ENCODE measurements at places on chromosomes 6 and 20.

DNA sequence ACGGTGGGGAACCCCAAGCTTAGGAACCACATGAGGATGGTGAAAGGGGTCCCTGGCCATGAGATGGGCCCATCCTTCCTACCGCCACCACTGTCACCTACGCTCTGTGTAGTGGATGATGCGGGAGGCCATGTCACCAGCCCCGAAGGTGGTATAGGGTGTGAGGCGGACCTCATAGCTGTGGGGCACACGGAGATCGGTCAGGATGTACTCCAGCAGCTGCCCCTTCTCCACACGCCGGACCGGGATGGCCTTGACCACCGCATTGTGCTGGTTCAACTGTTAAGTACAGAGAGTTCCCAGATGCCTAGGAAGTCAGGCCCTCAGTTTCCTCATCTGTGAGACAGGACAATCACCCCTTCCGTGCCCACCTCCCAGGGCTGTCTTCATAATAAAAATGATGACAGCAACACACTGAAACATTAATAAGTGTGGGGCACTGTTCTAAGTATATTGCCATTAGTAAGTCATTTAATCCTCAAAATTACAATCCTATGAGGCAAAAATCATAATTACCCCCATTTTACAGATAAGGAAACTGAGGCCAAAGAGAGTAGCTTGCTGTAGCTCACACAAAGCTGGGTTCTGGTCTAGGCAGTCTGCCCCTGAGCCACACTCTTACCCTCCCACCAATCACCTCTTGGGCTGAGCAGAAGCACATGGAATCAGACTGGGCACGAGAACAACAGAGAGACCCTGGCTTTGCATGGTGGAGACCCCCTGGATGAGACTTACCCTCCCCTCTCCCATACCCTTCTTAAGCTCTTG is 51.4 kb downstream of the MDGA1 start:
- no peak for DNase-seq

DNA sequence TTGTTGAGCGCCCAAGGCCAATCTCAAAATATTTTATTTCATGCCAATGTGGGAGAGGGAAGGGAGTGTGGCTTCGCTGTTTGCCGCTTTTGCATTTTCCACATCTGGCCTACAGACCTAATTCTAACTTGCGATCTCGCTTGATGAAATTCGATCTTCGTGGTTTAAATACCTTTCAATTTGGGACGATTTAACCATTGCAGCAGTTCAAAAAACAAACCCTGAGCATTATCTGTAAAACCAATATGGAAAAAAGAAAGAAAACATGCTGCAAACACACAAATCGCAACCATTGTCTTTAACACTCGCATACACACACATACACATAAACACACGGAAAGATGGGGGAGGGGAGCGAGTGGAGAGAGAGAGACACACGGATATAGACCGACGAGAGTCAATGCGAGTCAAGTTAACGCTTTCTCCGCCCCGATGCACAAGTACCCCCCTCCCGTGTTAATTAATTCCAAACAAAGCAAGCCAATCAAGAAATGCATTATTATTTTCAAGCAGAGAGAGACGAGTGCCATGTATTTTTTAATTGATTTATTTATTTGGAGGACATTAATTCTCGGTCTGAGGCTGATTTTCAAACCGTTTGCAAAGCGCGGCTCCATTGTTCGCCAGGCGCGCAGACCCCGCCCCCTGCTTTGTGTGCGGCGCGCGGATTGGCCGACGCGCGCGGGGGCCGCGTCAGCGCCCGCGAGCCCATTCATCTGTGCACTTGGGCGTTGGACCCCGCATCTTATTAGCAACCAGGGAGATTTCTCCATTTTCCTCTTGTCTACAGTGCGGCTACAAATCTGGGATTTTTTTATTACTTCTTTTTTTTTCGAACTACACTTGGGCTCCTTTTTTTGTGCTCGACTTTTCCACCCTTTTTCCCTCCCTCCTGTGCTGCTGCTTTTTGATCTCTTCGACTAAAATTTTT is at the start of gene MARCKS:
TSS of gene MARCKS (plus strand) at position 721 of the 931 bp plus-strand sequence. CDS start 401 bp downstream, outside the sequence.
- peak; percentile 83 for DNase-seq

DNA sequence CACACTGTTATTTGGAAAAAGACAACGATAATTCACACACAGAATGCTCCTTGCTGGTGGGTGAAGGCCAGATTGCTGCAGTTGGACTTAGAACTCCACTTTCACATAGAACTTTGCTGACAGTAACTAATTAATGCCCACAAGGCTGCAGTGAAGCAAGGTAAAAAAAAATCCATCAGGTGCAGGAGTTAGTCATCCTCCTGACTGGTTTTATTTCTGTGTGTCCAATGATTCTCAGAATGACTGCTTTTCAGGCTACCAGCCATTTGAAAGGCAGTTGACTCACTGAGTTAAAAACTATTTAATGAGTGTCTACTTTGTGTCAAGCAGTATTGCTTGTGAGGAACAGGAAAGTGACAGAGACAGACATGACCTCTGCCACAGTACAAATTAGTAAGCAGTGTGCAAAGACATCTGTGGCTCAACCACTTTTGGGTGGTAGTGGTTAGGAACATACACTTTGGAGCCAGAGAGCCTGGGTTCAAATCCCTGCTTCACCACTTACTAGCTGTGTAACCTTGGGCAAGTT is 41.9 kb downstream of the ELOVL5 start:
- DNase-seq, result no peak

DNA sequence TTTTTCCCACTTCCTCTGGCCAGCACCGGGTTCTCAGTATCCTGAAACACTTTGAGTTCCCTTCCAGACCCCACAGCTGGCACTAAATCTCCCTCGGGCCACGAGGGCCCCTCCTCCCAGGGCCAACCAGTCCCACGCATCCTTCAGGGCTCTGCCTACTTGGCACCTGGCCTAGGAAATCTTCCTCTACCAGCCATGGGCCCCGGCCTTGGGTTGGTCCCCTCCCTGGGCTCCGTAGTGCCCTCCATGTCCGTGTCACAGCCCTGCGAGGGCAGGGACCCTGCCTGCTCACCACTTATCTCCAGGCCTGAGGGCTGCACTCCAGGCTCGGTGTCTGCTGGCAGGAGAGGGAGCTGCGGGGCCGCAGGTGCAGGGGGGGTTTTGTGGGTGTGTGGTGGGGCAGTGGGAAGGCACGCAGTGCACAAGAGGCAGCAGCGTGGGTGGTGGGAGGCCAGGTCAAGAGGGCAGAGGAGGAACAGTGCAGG is 48.8 kb upstream of the CDH22 start:
- peak; percentile 49 for DNase-seq

GRCh38 chr6:117906958-117907600 is at the start of gene SLC35F1:
SLC35F1 (plus strand) TSS chr6:117907264.
- DNase-seq, result peak; percentile 13

- no peak for DNase-seq
Observed at GRCh38 chr6:38307740-38308139, 332.0 kb downstream of the BTBD9 start.

- no peak for DNase-seq
Observed at GRCh38 chr6:12296255-12296573, 6.1 kb downstream of the EDN1 start.

DNA sequence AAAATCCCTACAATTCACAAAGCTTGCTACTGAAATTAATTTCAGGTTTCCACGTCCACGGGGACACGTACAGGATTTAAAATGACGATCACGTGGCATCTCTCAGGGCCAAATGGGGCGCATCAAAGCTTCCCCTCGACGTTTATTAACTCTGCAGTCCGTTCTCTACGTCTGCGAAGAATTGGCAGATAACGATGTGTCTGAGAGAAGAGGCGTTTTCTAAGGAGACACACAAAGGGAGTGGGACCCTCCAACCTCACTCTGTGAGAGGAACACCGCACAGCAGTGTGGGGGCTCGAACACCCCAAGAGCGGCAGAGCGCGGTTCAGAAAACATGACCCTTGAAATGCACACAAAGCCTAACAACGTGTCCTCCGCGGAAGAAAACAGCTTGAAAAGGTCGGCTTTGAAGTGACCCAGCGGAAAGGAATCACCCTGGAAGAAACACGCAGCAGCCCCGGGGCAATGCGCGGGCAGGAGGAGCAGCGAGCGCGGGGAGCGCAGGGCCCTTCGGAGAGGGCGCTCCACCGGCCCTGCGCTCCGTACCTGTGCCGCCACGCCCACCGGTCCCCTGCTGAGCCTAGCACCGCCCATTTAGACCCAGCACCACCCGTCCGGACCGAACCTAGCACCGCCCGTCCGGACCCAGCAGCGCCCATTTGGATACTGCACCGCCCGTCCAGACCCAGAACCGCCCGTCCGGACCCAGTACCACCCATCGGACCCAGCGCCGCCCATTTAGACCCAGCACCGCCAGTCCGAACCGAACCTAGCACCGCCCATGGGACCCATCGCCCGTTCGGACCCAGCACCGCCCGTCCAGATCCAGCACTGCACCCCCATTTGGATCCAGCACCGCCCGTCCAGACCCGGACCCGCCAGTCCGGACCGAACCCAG is 1.1 kb upstream of the AFDN start:
- DNase-seq, result peak; percentile 74

All from right cardiac atrium (tissue), 5 donors.